ENCODE measurements at places on chromosomes 6 and 20.

- DNase-seq = no peak
Observed at GRCh38 chr20:11195169-11195568, 521.4 kb upstream of the JAG1 start.

- DNase-seq = no peak
Observed at GRCh38 chr20:36065427-36065998, 89.0 kb upstream of the EPB41L1 start.

GRCh38 chr6:136608991-136609390 lies 58.8 kb upstream of the MAP7 start:
- DNase-seq = no peak

DNA sequence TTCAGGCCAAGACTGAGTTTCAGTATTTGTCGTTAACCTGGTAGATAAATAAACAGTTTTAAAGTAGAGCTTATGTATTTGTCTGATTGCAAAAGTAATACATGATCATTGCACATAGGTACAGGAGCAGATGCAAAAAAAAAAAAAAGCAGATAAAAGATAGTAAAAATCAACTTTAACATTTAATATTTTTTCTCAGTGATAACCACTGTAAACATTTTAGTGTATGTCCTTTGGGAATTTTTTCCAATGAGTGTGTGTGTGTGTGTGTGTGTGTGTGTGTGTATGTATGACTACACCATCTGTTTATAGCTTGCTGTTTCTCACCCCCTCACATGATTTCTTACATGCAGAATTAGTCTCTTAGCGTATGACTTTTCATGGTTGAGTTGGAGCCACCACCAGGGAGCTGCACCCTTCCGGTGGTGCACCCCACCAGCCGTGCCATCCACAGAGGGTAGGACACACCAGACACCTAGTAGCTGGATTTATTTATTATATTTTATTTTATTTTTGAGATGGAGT lies 26.3 kb downstream of the WRNIP1 start:
- DNase-seq = peak; percentile 49

DNA sequence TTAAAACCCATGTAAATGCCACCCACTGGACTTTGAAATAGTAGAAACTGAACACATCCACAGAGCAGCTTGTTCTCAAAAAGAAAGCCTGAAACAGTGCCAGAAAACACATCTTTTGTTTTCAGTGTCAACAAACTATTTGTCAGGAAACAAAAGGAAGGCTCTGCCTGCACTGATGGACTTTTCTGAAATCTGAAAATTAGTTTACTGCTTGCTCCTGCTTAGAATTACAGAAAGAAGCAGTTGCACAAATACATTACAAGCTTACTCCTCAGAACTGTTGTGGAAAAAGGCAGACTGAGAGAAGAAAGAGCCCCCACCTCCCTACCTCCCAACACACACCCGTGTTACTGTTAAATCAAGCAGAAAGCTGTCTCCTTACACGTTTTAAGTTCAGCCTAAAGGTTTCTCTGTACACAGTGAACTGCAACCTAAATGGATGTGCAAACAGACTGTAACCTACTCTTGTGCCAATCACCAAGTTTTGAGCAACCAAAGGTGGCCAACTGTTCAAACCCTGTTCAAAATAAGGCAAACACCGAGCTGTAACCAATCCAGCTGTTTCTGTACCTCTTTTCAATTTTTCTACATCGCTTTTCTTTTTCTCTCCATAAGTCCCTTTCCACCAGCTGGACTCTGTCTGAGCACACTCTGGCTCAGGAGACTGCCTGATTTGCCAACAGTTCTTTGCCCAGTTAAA lies 43.7 kb downstream of the FRK start:
- DNase-seq = no peak

- DNase-seq = no peak
Observed at GRCh38 chr20:24745617-24746350, 203.3 kb upstream of the CST7 start.

DNA sequence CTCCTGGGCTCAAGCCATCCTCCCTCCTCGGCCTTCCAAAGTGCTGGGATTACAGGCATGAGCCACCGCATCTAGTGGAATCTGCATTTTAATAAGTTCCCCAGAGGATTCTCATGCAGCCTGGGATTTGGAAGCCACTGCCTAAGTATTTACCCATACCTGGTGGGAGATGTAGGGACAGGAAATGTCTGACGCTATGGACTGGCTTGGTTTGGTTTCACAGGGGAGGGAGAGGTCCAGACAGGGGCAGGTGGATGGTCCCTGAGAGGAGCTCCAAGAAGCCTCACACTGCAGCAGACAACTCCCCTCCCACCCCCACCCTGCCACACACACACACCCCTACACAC lies 4.4 kb downstream of the VSTM2L start:
- no peak for DNase-seq

GRCh38 chr6:20564269-20564668 lies 30.0 kb downstream of the CDKAL1 start:
- DNase-seq = peak; percentile 38

DNA sequence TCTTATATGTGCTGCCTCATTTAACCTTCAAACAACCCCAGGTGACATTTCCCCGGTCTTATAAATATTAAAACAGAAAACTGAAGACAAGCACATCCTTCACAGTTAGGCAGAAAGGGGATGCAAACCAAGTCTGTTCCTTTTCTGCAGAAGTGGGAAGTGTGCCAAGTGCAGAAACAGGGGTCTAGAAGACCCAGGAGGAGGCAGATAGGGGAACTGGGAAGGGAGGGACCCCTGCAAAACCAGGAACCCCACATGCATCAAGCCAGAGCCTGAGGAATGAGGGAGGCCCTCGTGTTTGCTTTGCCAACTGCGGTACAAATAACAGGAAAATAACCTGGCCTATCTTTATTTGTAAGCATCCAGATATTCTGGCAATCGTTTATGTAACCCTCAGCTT lies 17.0 kb upstream of the CST3 start:
- DNase-seq = peak; percentile 23
